LNCaP clone FGC (cell line): ENCODE measurements at places on chromosomes 3 and 15.

GRCh38 chr3:87873136-87873535, 185.7 kb downstream of the CGGBP1 start:
- no peak for DNase-seq

DNA sequence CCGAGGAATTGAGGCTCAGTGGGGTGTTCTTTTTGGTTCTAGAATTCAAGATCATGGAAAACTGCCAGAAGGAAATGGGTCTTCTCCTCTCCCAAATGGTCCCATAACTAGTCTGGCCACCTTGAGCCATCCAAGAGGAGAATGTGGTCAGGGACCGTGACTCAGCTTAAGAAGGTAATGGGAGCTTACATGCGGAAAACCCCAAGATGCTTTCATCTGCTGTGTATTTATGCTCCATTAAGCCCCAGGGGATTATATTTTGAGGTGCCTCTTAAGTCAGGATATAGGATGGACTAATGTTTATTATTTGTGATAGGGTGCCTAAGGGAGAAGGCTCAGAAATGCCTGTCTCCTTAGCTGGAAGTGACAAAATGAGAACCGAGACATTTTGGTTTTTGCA, 39.2 kb upstream of the DLG1 start:
- no peak for DNase-seq

DNA sequence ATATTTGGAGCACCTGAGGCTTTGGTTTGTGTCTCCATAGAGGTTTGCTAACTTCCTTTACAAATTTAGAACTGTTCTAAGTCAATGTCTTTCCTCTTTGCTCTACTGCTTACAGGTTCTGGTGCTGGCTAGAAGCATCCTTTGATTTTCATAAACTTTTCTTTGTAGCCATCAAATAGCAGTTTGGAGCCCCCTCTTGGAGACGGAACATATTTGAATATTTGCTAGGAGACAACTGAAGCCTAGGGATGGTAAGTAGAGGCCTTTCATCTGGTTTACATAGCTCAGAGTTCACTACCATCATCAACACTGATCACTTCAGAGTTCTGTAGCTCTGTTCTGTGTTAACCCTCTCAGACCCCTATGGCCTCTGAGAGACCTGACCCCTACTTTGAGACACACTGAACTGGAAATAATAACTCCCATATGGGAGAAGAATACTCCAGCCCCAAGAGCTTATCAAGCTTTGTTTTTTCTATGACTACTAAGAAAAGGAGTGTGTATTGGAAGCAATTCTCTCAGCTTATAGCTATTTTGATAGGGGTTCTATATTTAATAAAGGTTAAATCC, 420.4 kb downstream of the EPHA3 start:
- DNase-seq, result no peak

DNA sequence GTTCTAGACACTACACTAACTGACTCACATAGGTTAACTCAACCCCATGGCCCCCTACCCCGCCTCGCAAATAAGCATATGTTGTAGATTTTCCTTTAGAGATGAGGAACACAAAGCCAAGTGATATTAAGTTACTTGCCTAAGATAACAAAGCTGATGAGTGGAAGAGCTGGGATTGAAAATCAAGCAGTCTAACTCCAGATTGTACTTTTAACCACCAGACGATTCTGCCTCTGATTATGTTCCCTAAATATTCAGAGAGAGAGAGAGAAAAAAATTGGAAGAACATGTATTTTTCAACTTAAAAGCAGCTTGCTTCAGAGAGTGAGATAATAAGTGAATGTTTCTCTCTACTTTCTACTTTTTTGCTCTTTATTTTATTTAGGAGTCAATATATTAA, 66.9 kb upstream of the THBS1 start:
- no peak for DNase-seq

DNA sequence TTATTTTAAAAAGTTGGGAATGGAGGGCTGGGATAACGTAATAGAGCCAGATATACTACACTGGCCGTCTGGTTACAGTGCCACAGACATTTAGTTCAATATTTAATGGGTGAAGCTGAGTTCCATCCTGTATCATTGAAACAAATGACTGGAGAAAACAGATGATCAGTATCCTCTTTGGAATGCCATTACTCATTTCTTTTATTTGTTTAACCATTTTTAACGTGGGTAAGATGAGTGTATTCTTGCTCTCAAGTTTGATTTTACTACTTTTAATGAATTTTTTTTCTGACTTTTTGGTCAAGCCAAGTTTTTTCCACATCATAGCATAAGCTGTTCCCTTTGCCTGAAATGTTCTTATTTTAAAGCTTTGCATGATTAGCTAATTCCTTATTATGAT, 53.9 kb upstream of the GRM7 start:
- no peak for DNase-seq

DNA sequence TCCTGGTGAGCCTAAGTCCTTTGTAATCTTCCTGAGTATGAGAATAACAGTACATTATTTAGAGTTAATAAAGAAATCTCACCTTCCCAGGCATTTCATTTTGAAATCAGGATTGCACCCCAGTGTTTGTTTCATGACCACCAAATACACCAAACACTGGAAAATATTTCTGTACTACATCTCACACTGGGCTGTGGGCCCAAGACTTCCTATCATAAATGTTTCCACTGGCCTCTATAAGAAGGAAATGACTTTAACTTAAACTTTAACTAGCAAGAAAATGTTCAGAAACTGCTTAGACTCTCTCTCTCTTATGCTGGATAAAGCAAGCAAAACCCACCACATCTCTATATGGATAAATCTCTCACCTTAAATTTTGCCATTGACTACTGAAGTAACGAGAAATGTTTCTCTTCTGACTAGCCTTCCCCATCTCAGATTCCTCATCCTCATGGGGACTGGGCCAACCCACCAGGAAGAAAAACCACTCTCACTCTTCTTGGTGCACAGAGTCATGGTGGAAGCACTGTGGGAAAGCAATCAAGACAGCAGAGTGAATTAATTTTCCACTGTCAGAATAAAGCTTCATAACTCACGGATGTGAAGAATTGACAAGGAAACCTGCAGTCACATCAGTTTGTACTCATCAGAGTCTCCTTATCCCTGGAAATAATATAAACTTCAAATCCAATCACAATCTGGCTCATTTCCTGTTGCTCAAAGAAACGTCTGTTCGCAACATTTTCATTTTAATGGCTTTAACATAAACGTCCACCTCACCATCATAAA, 859.6 kb downstream of the EPHA3 start:
- no peak for DNase-seq

GRCh38 chr15:70400766-70401541, 303.2 kb upstream of the TLE3 start:
- no peak for DNase-seq

DNA sequence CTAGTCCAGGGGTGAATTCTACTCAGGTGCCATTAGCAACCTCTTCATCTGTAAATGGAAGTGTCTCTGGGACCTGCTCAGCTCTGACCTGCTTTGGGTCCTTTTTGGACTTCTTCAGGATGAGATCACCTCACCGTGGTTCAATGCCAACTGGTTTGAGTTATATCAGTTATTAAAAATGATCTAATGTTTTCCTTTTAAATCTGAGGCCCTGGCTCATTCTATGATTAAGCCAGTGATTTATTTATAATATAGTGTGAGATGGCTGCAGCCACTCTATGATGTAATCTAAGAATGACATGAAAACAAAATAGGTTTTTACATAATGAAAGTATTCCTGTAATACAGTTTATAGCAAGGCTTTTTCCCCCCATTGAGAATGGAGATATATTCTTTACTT, 79.4 kb downstream of the LPP start:
- no peak for DNase-seq

- DNase-seq, result no peak
These were observed 80.0 kb downstream of the CORO2B start for GRCh38 chr15:68658641-68659358.

- DNase-seq, result no peak
These were observed 154.5 kb upstream of the SATB1 start for GRCh38 chr3:18579661-18580060.

DNA sequence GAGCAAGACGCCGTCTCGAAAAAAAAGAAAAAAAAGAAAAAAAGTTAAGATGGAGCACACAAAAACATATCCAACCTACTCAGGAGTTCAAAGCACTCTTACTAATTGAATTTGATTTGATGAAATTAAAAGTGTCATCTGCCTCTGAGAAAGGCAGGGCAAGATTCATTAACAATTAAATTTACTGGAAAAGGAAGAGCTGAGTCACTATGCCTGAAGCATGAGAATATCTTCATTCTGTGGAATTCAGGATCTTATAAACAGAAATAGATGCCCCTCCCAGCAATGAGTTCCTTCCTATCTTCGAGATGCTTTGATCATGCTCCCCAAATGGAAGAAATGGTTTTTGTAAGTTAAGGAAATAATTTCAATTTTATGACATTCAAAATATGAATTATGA, 61.0 kb upstream of the ST3GAL6 start:
- DNase-seq, result no peak

DNA sequence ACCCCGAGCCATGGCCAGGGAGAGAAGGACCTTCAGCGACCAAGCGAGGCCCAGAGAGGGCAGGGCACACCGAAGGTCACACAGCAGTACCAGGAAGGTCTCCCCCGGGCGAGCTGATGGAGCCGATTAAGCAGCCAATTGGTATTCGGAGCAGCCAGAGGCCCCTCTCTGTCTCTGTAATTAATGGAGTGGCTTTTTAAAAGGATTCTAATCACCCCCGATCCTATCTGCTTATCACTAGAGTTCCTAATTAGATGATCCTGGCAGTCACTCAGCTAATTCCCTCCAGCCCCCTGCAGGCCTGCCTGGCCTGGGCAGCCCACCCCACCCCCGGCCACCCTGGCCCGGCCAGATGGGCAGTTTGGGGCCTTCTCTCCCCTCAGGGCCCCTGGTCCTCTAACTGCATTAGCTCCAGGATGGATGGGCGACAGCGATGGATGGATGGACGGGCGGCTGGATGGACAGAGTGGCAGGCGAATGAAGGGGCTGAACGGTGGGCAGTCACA, 1.6 kb upstream of the DNAJB8 start:
- DNase-seq, result no peak

DNA sequence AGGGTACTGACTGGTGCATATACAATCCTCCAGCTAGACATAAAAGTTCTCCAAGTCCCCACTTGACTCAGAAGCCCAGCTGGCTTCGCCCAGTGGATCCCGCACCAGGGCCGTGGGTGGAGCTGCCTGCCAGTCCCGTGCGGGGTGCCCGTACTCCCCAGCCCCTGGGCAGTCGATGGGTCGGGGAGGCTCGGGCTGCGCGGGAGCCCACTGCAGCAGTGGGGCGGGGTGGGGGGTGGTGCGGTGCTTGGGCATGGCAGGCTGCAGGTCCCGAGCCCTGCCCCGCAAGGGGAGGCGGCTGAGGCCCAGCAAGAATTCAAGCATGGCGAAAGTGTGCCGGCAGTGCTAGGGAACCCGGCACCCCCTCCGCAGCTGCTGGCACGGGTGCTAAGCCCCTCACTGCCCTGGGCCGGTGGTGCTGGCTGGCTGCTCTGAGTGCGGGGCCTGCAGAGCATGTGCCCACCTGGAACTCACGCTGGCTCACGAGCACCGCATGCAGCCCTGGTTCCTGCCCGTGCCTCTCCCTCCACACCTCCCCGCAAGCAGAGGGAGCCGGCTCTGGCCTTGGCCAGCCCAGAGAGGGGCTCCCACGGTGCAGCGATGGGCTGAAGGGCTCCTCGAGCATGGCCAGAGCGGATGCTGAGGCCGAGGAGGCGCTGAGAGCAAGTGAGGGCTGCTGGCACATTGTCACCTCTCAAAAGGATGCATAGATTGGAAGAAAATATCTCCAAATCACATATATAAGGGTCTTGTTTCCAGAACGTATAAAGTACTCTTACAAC, 68.3 kb upstream of the PIK3R4 start:
- DNase-seq, result no peak

DNA sequence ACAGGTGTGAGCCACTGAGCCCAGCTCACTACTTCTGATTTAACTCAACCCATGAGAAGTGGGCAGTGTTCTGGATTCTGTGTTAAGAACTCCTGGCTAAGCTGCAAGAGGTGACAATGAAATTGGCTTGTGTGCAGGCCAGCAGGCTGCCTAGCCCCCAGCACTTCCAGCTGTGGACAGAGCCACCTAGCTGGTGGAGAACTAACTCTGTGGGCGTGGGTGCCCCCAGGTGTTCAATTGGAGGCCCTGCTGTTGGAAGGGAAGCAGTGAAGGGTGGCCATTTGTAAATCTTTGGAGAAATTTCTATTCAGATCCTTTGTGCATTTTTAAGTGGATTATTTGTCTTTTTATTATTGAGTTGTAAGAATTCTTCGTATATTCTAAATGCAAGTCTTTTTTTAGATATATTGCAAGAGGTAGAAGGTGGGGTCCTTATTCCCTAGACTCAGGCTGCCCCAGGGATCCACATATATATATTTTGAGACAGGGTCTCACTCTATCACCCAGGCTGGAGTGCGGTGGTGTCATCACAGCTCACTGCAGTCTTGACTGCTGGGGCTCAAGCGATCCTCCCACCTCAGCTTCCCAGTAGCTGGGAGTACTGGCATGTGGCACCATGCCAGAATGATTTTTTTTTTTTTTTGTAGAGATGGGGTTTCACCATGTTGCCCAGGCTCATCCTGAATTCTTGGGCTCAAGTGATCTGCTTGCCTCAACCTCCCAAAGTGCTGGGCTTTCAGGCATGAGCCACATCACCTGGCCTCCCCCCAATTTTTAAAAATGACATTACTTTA, 7.2 kb upstream of the SCAMP5 start:
- no peak for DNase-seq

- no peak for DNase-seq
These were observed 21.3 kb downstream of the GSK3B start for GRCh38 chr3:120072867-120073525.

DNA sequence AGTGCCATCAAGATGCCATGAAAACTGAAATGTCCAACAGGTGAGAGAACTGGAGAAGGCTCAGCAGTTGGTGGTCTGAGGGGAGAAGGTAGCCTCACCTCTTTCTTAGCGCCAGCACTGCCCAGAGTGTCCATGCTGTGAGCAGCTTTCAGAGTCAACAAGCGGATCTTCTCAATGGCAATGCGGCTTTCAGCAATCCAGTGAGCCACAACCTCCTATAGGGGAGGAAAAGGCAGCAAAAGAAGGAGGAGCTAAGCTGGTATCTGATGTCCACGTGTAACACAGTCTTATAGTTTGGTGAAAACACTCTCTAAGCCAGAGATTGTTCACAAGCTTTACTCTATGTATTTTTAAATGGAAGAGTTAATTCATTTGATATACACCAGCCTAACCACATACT, 36.1 kb upstream of the ACKR4 start:
- DNase-seq, result no peak

DNA sequence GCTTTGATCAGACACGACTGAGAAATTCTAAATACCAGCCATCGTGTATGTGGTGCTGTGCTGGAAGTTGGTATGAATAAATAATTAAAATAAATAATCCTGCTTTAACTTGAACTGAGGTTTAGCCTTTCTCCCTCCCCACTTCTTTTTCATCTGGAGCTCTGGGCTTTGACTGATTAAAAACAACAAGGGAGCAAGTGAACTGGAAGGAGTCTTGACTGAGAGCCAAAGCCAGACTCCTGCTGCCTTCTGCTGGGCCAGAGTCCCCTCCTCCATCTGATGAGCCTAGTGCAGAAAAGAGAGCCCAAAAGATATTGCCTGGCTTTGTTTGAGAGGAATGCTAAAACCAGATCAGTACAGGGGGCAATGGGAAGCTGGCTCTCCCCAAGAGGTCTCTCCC, 96.0 kb downstream of the CCNL1 start:
- no peak for DNase-seq
